ENCODE measurements at places on chromosomes 1 and 21.

DNA sequence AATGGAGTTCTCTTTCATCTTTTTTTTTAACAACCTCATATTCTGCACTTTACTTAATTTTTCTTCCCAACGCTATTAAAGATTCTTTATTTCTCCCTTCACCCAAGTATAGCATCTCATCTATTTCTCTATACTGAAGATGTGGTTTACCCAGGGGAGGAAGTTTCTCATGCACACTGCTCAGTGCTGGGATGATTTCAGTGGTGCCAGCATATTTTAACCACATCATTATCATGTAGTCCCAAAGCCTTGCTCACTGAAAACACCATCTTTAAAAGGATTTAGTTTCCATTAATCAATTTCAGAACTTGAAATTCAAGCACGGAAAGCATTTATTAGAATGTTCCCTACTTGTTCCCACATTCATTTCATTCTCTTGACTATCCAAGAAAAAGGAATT is 725.7 kb downstream of the USP25 start:
- no peak for DNase-seq

DNA sequence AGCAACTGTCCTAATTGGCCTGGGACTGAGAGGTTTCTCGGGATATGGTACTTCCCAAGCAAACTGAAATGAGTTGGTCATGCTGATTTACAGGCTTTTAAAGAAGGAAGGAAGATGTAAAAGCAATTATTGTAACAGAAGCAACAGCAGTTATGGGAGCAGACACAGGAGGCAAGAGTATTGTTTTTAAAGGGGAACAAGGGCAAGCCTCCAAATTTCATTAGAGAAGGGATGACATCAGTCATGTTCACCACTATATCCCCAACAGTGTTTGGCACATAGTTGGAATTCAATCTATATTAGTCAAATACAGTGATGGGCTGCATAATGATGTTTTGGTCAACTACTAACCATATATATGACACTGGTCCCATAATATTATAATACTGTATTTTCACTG is 46.0 kb upstream of the JUN start:
- no peak for DNase-seq

- DNase-seq: no peak
Observed at GRCh38 chr21:35222021-35222420, 172.9 kb upstream of the RUNX1 start.

DNA sequence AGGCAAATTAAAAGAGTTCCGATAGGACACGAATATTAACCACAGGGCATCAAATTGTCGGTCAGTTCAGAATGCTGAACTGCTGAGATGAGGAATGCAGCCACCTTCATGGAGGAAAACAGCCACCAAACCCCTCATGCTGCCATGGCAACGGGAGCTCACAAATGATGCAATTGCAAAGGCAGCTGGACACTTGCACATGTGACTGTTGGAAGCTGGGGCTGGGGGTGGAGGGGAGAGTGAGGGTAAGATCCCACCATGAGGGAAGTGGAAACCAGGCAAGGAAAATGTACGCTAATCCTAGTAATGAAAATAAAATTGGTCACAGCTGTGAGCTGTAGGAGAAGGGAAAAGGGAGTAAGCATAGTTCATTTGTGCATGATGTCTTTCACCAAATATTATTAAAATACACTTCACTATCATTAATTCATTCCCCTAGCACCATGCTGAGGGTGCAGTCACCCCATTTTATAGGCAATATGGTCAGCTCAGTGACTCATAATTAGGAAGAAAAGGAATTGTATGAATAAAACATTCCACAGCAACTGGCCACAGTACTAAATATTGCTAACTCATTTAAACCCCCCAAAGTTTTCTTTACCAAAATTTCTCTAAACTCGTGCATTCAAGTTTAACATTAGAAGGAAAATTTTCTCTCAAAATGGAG is 15.3 kb downstream of the BECN2 start:
- DNase-seq: no peak

DNA sequence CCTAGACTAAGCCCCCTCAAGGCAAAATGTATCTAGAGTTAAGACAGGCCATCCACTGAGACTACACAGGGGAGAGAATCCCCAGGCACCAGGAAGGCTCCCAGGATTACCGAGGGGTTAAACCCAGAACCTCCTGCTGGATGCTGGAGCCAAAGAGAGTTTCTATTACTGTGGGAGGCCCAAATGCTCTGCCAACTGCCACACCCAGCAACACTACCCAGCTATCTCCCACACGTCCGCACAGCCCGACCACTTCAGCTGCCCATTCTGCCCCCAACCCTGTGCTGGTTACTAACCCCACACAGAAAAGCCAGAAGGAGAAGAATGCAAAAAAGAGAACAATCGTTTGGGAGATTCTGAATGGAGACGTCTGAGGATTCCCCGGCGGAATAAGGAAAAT is 63.6 kb downstream of the CD46 start:
- no peak for DNase-seq
